ENCODE measurements at places on chromosomes 3 and 15.

GRCh38 chr3:121995161-121996137 lies 26.6 kb downstream of the ILDR1 start:
- DNase-seq, result no peak

DNA sequence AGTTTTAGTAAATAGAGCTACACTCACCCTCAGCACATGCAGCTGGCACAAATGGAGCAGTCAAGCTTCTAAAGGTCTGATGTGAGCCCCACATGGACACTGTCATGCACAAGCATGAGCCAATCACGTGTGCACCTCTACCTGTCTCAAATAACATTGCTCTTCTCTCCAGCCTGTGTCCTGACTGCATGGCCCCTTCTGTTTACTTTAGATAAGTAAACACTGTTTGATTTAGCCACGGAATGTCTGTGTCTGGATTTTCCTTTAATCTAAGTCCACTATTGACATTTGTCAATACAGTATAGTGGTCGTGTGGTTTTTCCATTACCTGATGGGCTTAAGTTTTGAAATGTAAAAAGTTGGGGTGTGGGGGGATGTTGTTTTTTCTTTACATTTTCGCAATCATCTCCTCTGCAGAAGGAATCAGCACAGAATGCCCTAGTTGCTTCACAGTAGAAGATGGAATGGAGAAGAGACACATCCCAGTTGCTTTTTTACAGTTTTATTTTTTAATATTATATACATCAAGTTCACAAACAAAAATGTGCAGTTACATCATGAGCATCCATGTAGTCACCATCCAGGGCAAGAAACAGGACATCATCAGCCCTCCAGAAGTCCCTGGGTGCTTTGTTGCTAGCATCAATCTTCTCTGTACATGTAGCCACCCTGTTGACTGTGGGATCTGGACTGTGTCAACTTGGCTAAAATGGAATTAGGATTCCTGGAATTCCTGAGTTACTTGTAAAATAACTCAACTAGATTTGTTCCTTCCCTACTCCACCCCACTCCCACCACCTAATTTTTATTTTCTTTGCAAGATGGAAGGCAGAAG lies 146.1 kb downstream of the UACA start:
- no peak for DNase-seq

GRCh38 chr3:121462565-121462964 lies 83.2 kb downstream of the POLQ start:
- DNase-seq, result no peak

DNA sequence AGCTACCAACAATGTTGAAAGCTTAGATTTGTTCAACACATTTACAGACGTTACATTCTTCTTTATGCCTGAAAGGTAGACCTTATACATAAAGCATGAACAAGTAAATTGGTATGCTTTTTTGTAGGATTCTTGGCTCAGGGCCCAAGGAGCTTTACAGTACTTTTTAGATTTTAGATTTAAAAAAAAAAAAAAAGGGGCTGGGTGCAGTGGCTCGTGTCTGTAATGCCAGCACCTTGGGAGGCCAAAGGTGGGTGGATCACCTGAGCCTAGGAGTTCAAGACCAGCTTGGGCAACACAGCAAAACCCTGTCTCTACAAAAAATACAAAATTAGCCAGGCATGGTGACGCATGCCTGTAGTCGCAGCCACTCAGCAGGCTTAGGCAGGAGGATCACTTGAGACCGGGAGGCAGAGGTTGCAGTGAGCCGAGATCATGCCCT lies 39.7 kb downstream of the MEF2A start:
- no peak for DNase-seq

- DNase-seq, result no peak
Observed at GRCh38 chr3:52742418-52743041, 28.2 kb downstream of the NEK4 start.
